ENCODE measurements at places on chromosomes 1 and 21.
A peak's percentile ranks its signal among the peaks of the same experiment; 100 is the strongest.

GRCh38 chr1:216485042-216485441 lies 61.8 kb upstream of the USH2A start:
- DNase-seq = no peak

- DNase-seq = no peak
Measured at GRCh38 chr21:35585878-35586277, 474.4 kb downstream of the SETD4 start.

GRCh38 chr1:66356605-66357004 lies 177.3 kb upstream of the SGIP1 start:
- no peak for DNase-seq

- DNase-seq = no peak
Measured at GRCh38 chr1:183689762-183690204, 36.7 kb upstream of the APOBEC4 start.

DNA sequence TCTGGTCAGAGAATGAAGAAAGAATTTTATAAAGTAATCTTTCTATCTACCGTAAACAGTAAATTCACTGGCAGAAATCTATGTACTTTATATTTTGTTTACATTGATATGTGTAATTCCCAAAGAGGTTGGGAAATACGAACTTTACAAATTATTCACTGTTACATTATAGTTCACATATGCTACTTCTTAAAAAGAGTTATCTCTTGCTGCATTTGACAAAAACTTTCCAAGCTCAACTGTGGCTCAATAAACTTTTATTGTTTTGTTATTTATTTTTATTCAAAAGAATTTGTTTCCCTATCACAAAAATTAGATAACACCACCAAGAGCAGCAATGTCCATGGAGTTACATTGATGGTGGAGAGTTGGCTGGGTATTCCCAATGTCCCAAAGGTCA lies 201.2 kb upstream of the TNR start:
- DNase-seq = no peak

DNA sequence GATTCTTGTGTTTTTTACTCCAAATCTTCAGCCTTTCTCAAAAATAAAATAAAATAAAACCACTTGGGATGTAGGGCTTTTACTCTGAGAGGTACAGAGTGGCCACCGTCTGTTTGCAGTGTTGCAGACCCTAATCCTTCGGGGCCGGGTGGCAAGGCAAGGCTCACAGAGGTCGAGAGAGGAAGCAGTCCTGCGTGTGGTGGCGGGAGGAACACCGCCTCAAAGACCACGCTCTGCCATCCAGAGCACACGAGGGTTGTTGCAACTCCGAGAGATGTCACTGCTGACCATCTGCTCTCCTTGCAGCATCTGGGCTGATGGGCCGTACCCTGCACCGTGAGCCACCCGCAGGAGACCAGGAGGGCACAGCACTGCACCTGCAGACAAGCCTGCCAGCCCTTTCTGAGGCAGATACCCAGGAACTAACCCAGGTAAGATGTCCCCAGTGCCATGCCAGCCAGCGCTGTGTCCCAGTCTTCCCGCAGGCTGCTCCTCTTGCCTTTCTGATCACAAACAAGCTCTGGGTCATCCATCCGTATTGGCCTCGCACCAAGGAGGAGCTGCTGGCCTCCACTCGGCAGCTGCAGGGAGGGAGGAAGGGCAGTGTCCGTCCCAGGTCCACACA lies 31.5 kb downstream of the SNAP47 start:
- no peak for DNase-seq

- no peak for DNase-seq
Measured at GRCh38 chr1:70990469-70991253, 57.0 kb downstream of the PTGER3 start.

DNA sequence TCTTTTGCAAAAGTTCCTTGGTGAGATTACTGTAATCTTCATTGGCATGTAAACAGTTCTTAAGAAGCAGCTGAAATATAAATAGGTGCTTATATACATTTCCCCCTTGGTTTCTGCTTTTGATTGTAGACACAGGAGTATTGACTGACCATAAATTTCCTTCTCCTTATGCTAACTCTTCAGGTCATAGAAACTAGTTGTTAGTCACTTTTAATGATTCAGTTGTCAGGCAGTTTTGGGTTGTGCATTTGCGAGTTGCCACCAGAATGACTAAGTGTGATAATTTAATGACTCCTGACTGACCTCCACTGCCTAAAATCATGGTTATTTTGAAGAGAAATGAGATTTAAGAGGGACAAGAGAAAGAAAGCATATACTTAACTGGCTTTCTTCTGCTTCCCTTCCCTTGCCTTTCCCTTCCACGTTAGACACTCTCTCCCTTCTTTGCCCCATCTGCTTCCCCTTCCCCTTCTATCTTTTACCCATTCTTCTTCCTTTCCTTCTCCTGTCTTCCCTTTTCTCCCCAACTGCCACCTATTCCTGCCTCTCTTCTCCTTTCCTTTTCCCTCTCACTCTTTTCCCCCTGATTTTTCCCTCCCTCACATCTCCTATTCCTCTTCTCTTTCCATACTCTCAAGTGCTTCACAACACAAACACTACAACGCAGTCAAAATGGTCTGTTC lies 12.3 kb downstream of the ZMPSTE24 start:
- no peak for DNase-seq

DNA sequence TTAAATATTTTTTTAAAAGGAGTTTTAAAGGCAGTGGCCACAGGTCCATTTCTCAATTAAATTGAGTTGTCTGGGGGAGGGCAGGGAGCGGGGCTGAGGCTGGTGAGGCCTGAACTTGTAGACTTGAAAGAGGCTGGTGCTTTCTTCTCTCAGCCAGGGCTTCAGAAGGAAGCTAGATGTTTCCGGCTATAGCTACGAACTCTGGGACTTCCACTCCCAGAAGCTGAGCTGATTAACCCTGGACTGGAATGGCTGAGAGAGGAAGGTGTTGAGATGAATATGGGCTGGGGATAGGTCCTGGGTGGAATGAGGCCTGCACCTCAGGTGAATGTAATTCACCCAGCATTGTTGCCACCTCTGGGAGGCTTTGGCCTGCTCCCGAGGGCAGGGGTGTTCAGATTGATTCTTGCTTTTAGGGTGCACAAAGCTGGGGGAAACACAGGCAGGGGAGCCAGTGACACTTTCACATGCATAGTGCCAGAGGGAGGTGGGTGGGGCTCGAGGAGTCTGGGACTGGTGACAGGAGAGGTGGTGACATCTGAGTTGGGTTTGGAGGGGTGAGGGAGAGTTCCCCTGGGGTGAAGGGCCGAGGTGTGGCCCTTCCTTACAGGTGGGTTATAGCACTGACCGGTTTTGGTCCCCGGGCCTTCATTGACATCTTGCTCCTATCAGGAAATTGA lies 18.2 kb downstream of the LDLRAP1 start:
- no peak for DNase-seq

GRCh38 chr1:153775458-153776327 lies 486 bp downstream of the SLC27A3 start:
- DNase-seq = peak; percentile 22

GRCh38 chr1:220880726-220881506 lies 1.7 kb downstream of the HLX start:
- DNase-seq = no peak

- DNase-seq = no peak
Measured at GRCh38 chr1:215793180-215793579, 226.1 kb downstream of the KCTD3 start.

DNA sequence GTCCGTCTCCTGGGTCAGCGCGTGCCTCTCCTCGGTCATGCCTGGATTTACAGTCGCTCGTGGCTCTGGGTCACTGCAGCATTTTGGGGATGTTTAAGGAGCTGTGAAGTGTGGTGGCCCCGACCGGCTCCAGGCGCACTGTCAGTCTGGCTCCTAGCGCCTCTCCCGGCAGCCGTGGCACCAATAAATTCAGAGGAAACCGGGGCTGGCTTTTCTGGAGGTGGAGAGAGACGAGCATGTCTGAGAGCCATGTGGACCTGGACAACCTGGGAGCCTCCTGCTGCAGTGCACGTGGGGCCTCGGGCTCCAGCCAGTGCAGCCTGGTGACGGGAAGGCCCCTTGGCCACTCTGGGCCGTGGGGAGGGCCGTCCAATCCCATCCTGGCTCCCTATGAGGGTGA lies 17.1 kb downstream of the PLCH2 start:
- DNase-seq = no peak

GRCh38 chr1:212228076-212228475 lies 57.1 kb upstream of the PPP2R5A start:
- no peak for DNase-seq

- no peak for DNase-seq
Measured at GRCh38 chr1:196034080-196034706, 574.0 kb downstream of the KCNT2 start.
